ENCODE measurements at places on chromosomes 2 and 18.

DNA sequence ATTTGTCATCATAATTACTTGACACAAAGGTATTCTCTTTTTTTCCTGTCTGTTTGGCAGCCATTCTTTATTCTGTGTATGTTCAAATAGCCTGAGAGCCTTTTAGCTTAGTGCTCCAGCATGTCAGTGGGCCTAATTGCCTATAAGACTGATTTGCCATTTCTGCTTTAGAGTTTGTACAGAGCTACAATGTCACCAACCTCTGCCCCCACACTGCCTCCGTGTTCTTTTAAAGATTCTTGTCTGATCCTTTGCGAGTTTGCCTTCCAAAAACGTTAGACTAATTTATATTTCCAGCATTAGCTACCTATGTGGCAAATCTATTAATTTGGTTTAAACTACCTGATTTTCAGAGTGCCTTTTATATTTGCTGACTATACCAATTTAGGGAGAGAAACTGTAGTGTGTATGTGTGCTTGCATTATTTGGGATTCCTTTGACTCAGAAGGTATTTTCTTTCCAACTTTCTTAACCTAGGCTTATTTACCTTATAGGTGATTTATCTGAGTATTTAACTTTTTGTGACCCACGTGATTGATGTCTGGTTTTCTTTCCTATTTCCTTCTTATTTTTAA is 70.8 kb downstream of the FAM117B start:
- no peak for DNase-seq

DNA sequence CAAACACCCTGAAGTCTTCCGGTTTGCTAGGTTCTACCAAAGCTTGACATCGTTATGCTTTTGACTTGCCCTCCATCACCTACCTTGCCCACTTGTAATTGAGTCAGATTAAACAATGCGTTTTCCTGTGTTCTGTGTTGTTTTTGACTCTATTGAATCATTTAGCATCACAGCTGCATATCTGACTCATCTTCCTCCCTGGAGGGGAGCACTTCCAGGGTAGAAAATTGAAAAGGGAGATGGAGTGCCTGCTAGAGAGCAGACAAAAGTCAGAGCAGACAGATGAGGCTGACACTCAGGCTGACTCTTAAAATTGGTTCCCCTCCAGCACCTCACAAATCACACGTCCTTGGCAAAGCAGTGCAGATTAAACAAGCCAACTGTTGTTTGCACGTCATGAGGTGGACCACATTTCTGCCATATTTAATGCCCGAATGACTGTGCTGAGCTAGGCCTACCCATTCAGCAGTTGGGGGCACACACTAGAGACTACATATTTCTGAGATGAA is 2.2 kb downstream of the MPP4 start:
- peak; percentile 99 for DNase-seq

DNA sequence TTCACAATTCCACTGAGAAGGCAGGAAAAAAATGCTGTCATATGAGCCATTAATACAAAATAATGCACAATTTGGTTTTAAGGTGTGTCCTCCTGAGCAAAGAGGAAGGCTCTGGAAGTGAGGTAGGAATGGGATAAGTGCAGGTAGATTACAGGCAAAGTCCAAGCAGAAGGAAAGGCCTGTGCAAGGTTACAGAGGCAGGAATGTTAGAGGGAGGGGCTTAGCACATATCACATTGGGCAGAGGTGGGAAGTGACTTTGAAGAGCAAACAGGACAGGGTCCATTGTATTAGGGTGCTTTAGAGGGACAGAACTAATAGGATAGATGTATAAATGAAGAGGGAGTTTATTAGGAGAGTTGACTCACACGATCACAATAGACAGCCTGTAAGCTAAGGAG is 14.7 kb upstream of the CLIP4 start:
- DNase-seq, result no peak

DNA sequence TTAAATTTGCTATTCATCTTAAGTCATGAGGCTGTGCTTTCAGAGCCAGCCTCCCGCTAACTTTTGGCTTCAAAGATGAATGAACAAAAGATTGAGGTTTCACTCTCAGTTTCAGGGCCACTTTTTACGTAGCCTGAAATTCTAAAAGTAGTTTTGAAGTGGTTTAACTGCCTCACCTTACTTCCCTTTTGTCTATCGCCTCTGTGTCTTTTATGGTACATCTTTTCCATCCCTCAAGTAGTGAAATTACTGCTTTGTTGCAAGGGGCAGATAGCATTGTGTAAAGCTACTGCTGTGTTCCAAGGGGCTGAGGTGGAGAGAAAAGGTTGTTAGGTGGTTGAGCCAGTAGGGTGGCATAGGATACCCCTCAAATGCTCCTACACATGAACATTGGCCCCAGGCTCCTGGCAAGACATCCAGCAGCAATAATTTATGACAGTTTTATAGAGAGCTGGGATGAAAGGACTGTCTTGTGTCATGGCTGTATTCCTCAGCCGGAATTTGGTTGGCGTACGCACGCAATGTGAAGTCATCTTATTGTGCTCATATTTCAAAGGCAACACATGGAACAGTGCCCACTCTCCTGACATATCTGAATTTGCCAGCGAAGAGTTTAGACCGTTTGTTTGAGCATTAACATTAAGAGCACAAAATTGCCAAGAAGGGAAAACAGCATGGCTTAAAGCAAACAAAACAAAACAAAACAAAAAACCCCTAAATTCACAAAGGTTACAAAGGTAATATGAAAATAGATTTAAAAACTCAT is 32.2 kb downstream of the QPCT start:
- DNase-seq, result peak; percentile 94

GRCh38 chr2:130851624-130852382 is 15.1 kb downstream of the ARHGEF4 start:
- no peak for DNase-seq

- no peak for DNase-seq
Measured at GRCh38 chr2:20042531-20042930, 8.9 kb downstream of the LAPTM4A start.

DNA sequence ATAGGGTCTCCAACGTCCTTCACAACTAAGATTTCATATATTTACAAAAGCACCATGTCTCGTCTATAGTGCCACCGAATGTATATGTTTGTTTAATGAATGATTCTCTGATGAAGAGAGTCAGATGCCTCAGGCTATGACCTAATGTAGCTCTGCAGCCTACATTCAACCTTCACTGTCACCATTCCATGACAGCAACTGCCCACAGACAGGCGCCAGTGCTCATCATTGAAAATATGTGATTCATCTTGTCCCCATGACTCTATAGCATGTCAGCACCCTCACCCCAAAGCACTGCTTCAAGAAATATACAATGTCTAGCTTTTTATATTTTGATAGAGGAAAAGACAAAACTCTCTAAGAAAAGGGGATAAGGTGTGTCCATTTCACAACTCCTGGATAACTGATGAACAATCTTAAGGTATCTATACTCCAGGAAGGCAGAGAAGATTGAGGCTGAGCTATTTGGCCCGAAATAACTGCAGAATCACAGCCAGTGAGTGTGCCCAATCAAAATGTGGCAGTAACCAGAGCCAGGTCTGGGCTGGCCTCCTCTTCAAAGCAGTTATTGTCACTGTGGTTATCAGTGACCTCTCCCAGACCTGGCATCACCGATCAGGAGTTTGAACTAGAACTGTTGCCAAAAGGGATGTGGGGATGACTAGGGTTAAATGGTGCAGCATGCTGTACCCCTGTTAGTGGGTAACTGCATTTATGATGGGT is 246.6 kb downstream of the SETBP1 start:
- peak; percentile 32 for DNase-seq

DNA sequence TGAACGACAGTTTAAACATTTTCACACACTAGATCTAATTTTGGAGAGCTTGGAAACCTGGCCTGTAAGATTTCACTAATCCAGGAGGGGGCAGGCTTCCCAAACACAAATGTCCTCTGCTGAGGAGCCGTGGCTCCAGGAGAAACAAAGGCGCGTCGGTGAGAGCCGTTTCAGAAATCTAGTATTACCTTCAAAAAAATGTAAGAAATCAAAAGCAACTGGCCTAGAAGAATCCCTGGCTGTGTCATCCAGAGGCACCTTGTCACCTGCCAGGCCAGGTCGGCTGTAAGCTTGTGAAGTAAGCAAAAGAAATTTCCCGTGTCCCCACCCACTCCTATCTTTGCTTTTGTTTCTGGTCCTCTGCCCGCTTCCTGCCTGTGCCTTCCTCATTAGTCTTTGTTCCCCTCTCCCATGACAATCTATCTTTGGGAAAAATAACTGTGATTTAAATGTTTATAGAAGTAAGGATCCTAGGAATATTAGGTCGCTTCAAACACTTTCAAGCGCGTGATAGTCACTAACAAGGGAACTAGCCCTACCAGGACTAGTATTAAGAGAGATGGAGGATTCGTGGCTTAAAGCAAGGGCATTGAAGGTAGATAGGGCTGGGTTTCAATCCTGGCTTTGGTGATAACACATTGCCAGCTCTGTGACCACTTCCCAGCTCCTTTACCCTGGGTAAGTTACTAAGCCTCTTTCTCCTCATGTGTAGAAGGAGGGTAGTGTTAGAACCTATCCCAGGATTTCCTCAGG is 99.5 kb upstream of the STK39 start:
- DNase-seq, result peak; percentile 61

DNA sequence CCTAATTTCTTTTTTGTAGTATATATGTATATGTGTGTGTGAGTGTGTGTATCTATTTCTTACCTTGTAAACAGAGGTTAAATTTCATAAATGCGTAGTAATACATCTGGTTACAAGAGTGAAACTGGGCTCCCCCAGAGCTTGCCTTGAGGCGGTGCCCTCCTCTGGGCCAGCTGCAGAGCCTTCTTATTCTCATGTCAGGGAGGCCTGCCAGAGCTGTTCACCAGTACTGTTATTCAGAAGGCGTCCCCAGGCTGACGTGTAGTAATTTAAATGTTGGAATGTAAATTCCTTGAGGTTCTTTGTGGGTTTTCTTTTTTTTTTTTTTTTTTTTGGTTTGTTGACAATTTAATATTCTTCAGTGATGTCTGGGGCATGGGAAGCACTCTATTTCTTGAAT is 11.2 kb downstream of the COPS8 start:
- peak; percentile 82 for DNase-seq

GRCh38 chr2:238996331-238997136 is 148.6 kb downstream of the TWIST2 start:
- DNase-seq, result no peak

- no peak for DNase-seq
Measured at GRCh38 chr18:486929-487740, 13.4 kb downstream of the COLEC12 start.

- no peak for DNase-seq
Measured at GRCh38 chr2:235660484-235661082, 166.7 kb downstream of the AGAP1 start.

DNA sequence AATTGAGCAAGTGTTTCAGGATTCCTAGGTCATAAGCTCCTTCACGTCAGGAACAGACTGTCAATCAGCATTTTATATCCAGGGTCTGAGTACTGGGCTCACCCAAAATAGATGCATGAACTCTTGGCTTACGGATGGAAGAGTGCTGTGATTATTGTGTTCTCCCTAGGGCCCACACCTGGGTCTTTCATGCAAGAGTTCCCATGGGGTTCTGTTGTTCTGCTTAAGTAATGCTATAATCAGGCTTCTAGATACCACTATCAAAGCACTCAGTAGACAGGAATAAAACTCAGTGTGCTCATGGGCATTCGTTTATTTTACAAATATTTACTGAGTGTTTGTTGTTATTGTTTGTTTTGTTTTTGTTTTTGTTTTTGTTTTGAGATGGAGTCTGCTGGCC is 46.4 kb upstream of the PMAIP1 start:
- DNase-seq, result no peak

- DNase-seq, result peak; percentile 43
Measured at GRCh38 chr18:12656938-12657683, 796 bp downstream of the SPIRE1 start.

- no peak for DNase-seq
Measured at GRCh38 chr2:70816726-70817125, 3.7 kb downstream of the CLEC4F start.

GRCh38 chr18:72808680-72809079 is 59.1 kb downstream of the NETO1 start:
- DNase-seq, result no peak

- DNase-seq, result no peak
Measured at GRCh38 chr2:223019390-223019930, 32.5 kb upstream of the KCNE4 start.

DNA sequence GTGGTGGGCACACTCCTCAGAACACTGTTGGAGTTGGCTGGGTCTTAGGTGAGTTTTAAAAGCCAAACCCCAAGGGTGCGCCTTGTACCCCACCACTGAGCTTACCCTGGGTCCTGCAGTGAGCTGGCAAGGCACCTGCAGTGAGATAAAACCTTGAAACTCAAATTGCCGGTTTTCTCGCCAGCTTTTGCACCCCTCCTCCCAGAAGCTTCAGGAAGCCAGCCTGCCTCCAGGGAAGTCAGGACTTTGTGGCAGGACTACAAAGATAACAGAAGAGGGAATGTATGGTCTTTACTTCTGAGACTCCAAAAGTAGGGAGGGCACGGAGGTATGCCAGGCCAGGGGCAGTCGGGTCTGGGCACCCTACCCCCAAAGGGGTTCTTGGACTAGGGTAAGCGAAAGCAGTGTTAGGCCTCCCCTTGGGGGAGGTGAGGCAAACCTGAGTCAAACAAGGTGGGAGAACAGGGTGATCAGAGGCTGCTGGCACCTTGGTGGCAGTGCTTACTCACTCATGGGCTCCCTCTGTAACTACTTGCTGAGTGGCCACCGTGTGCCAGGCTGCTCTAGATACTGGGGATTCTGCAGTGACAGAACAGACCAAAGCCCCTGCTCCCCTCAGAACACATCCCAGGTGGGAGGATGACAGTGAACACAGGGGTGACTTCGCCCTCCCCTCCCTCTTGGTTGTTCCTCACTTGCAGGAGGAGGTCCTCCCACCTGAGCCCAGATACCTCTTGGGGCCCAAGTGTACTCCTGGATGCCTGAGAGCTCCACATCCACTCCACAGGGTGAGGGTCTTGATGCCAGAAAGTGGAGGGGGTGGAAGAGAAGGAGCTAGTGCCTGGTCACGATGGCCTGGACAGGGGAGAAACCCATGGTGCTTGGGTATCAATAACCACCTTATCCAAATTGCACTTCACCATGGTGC is 69.3 kb upstream of the RGPD5 start:
- no peak for DNase-seq

DNA sequence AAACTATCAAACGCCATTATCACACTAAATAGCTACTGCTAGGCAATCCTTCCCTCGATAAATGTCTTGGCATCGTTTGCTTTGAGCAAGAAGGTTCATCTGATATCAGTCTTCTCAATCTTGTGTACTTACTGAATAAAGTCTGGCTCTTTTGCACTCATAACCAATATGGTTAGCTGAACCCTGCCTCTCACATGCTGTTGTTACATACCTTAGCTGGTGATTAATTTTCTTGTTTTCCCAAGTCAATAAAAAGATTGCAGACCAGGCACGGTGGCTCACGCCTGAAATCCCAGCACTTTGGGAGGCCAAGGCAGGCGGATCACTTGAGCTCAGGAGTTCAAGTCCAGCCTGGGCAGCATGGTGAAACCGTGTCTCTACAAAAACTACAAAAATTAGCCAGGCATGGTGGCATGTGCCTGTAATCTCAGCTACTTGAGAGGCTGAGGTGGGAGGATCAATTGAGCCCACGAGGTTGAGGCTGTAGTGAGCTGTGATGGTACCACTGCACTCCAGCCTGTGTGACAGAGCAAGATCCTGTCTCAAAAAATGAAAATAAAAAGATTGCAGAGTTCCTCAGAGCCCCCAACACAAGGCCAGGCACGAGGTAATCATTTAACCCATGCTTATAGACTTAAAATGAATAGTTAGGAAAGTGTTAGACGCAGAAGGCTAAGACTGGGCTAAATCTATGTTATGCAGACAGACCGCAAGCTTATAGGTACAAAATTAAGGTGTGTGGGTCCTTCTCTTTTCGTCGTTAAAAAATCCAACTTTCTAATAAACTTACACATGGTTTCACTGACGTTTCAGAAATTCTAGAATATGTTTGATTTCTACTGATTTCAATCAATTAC is 177.5 kb downstream of the ALPK2 start:
- DNase-seq, result no peak
